ENCODE measurements at places on chromosomes 2 and 18.

GRCh38 chr2:199339891-199340605 is 117.7 kb downstream of the SATB2 start:
- DNase-seq = no peak

DNA sequence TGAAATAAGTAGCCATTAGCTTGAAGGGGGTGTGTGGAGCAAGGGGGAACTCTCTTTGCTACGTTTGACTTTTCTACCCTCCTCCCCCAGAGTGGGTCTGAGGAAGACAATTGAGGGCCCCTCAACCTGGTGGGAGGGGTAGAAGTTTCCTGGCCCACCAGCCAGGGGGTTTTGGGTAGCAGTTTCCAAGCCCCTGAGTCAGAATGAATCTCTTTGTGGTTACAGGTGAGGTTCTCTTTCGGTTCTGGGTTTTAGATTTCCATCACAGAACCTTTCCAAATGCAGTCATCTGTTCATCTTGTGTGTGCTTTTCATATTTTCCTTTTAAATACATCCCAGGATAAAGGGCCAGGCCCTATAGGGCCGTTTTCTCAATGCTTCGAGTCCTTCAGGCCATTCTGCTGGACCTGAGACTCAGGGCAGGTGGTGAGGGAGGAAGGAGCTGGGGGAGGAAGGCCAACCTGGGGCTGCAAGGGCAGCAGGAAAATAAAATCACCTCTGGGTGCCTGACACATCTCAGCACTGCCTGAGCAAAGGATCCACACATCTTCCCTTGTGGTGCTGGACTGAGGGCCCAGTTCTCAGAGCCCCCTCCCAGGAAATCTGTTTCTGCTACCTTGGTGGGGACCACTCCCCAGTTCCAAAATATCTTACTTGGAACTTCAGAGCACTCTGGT is 4.7 kb downstream of the LBH start:
- DNase-seq = no peak

DNA sequence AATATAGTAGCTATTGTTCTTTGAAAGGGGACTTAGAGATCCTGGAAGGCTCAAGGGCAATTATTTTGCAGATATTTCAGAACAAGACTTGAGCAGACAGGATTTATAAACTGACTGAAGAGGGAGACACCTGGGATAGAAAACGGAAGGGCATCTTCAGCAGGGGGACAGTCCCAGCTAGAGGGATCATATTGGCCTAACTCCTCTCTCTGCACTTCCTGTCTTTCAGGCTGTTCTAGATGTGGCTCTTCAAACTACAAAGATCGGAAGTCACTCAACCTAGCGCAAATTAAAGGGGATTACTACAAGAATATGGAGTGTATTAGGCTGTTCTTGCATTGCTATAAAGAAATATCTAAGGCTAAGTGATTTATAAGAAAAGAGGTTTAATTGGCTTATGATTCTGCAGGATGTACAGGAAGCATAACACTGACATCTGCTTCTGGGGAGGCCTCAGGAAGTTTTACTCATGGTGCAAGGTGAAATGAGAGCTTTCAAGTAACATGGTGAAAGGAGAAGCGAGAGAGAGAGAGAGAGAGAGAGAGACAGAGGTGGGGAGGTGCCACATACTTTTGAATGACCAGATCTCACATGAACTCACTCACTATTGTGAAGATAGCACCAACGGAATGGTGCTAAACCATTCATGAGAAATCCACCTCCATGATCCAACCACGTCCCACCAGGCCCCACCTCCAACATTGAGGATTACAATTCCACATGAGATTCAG is 5.3 kb upstream of the CTIF start:
- no peak for DNase-seq

- DNase-seq = no peak
Measured at GRCh38 chr18:45386041-45386655, 229.1 kb upstream of the SLC14A2 start.

All from Panc1 (cell line).